ENCODE measurements at places on chromosomes 6 and 20.

DNA sequence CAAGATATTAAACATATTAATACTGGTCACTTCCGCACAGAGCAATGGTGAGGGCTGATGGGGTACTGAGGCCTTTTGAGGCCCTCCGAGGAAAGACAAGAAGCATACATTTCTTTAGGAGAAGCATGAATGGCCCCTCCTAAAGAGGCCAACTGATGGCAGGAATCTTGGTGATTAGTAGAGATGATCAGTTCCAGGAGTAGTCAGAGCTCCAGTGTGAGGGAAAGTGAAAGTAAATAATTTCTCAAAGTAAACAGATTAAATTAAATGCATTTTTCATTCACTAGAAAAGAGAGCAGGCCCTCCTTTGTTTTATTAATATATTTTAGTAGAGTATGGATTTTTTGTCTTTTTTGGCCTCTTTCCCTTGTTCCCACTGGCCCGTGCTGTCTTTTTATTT, 38.2 kb downstream of the NOX3 start:
- no peak for DNase-seq

GRCh38 chr6:151219192-151219591, 20.6 kb upstream of the AKAP12 start:
- no peak for DNase-seq

DNA sequence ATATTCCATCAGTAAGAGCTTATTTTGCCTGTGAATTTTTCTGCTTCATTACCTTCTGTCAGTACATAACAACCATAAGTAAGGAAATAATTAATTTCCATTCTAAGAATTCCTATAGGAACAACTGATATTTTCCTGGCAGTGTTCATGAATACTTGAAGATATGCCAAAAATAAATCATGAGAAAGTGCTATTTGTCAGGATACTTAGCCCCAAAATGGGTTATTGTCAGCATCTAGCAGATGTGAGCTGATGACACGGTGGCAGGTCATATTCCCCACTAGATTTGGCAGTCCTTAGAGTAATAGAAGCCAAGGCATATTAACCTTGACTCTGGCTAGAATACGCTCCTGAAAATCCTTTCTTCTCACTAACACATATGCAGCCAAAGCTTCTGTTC, 43.2 kb upstream of the CRISP1 start:
- no peak for DNase-seq

- DNase-seq = no peak
Measured at GRCh38 chr6:112331306-112331705, 15.8 kb upstream of the RFPL4B start.

DNA sequence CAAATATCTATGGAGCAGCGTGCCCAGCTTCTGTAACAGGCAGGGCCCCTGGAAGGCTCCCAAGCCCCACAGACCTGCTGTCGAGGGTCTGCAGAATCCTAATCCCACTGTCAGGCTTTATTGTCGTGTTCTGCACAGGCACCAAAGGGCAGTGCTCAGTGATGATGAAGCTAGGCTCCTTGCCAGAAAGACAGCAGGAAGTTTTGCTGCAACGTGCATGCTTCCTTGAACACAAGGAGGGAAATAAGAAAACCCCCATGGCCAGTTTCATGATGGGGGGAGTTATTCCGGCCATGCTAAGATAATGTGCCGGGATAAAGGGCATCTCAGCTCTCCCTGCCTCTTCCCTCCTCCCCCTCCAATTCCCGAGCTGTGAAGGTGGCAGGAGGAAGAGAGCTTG, 109.4 kb upstream of the KCNG1 start:
- DNase-seq = no peak

- no peak for DNase-seq
Measured at GRCh38 chr6:88698661-88699060, 264.8 kb downstream of the RNGTT start.

- no peak for DNase-seq
Measured at GRCh38 chr6:13307508-13307995, 20.8 kb downstream of the TBC1D7 start.

DNA sequence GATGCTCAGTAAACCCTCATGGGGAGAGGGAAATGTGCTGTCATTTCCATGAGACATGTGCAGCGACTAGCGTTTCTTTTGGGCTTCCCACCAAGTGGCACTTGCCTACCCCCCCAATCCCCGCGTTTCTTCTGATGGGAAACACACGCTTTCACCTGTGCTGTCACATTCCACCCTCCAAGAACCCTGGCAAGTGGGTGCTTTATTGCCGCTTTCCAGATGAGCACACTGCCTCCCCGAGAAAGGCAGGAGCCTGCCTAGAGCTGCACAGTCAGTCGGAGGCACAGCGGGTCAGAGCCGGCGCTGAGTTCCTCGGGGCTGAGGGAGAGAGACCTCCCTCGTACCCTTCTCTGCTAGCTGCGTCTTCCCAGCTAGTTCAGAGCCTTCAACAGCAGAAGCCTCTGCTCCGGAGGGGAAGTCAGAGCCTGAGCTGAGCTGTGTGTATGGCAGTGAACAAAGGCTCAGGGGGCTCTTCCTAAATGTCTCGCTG, 12.3 kb upstream of the CCDC167 start:
- DNase-seq = no peak

GRCh38 chr6:54737247-54737646, 109.3 kb upstream of the FAM83B start:
- DNase-seq = no peak

DNA sequence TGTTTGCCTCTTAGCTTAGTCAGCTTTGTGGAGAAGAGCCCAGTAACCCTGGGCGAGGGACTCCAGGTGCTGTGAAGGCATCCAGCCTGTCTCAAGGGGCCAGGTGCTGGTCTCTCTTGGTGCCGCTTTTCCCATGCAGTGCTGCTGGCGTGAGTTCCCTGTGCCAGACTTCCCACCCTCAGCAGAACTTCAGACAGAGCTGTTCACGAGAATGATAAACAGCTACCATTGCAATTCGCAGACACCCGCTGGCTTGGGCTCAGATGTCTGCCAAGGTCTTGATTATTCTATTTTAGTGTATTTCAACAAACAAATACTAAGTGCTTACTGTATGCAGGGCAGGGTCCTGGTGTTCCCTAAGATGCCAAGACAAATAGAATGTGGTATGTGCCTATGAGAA, 57.7 kb downstream of the RNF217 start:
- no peak for DNase-seq

Data from HTR-8/SVneo (cell line).